ENCODE measurements at places on chromosomes 11 and 22.

- no peak for DNase-seq
These were observed 1.9 kb upstream of the LIF start for GRCh38 chr22:30248484-30248883.

- no peak for DNase-seq
These were observed 43.2 kb upstream of the CREB3L1 start for GRCh38 chr11:46234311-46234710.

DNA sequence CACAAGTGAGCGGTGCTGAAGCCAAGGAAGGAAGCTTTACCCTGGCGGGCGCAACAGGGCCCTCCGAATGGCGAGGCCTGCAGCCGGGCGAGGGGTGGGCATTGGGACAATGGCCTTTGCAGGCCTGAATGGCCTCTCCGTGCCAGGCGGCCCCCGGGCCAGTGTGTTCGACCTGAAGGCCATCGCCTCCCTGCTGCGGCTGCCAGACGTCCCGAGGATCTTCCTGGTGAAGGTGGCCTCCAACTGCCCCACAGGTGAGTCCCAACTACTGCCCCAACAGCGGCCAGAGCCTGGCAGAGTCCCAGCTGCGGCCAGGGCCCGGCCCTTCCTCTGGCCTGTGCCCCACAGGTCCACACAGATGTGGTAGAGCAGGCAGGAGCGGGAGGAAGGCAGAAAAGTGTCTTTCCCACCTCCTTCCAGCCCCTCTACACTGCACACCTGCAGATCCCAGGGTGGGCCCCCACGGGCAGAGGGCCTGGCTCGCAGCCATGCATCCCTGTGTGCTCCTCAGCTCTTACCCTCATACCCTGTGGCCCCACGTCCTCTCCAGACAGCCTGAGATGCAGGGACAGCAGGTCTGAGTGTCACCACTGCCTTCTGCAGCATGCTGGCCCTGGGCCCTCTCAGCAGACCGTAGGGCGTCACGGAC lies 11.3 kb downstream of the PHLDA2 start:
- DNase-seq, result no peak

GRCh38 chr22:37335806-37336199 lies 53.5 kb downstream of the CYTH4 start:
- no peak for DNase-seq

DNA sequence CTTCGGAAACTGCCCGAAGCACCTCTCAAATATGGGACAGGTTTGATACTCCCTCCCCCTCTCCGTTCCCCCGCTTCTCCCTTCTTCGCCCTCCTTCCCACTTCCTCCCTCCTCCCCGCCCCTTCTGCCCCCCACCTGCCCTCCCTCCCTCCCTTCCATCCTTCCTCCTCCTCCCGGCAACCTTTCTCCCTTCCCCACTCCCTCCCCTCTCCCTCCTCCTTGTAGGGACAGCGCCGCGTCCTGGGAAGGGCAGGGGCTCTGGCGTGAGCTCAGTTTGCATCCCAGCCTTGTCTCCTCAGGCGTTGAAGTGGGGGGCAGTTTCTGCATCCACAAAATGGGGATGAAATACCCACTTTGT lies 6.1 kb upstream of the NFAM1 start:
- DNase-seq, result no peak

- DNase-seq, result no peak
These were observed 47.3 kb downstream of the PRR5L start for GRCh38 chr11:36343436-36343835.

All from stimulated activated CD8-positive, alpha-beta memory T cell treated with anti-CD3 and anti-CD28 coated beads, Interleukin-4, amount 100 ng/mL, for 1 hour (primary cell).